ENCODE measurements at places on chromosomes 16 and 17. TPM values are rescaled to one million over a fixed set of nuclear protein-coding genes. Genes with fewer than 3 reads are reported as not detected.
A peak's percentile ranks its signal among the peaks of the same experiment; 100 is the strongest.

DNA sequence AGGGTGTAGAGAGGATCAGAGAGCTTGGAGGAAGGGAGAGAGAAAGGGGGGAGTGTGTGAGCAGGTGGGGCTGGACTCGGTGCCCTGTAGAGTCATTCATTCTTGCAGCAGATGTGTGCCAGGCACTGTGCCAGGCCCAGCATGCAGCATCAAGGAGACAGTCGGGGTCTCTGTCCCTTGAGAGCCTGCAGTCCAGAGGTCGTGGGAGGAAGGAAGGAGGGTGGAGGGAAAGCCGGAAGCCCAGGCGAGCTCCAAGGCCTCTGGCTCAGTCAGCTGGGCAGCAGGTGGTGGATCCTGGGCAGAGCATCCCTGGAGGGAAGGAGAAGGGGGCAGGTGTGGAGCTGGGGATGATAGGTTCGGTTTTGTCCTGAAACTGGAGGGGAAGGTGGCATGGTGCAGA, 27.5 kb downstream of the EPN2 start:
- no peak for DNase-seq

- DNase-seq: peak; percentile 75
These were observed 176.2 kb upstream of the FAM20A start for GRCh38 chr17:68777243-68777855.

GRCh38 chr16:3597676-3598075, 13.7 kb downstream of the SLX4 start:
- DNase-seq: no peak

Gene MYLK3
- 0.16 TPM for polyA plus RNA-seq
